Stimulated activated CD8-positive, alpha-beta memory T cell treated with anti-CD3 and anti-CD28 coated beads, Interleukin-4, amount 100 ng/mL, for 1 hour (primary cell): ENCODE measurements at places on chromosomes 12 and 14.

DNA sequence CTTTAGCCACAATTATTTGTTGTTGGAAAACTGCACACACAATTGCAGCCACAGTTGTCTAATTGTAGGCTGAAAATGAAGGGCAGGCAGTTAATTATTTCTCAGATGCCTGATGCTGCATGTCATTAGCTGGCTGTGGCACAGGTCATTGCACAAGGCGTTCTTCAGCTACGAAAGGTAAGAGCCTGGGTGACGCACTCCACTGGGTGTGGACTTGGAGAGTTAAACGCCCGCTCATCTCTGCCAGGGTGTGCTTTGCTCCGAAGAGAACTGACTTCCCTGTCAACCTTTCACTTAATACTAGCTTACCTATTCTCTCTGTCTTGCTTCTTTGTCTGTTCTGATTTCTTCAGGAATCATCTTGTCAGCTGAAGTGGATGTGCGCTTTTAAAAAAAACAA lies 91.4 kb upstream of the CPM start:
- no peak for DNase-seq

DNA sequence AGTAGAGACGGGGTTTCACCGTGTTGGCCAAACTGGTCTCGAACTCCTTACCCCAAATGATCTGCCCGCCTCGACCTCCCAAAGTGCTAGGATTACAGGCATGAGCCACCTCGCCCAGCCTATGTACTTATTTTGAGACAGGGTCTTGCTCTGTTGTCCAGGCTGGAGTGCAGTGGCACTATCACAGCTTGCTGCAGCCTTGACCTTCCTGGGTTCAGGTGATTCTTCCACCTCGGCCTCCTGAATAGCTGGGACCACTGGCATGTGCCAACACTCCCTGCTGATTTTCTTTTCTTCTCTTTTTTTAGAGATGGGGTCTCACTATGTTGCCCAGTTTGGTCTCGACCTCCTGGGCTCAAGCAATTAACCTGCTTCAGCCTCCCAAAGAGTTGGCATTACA lies 14.0 kb upstream of the HNF1A start:
- no peak for DNase-seq

DNA sequence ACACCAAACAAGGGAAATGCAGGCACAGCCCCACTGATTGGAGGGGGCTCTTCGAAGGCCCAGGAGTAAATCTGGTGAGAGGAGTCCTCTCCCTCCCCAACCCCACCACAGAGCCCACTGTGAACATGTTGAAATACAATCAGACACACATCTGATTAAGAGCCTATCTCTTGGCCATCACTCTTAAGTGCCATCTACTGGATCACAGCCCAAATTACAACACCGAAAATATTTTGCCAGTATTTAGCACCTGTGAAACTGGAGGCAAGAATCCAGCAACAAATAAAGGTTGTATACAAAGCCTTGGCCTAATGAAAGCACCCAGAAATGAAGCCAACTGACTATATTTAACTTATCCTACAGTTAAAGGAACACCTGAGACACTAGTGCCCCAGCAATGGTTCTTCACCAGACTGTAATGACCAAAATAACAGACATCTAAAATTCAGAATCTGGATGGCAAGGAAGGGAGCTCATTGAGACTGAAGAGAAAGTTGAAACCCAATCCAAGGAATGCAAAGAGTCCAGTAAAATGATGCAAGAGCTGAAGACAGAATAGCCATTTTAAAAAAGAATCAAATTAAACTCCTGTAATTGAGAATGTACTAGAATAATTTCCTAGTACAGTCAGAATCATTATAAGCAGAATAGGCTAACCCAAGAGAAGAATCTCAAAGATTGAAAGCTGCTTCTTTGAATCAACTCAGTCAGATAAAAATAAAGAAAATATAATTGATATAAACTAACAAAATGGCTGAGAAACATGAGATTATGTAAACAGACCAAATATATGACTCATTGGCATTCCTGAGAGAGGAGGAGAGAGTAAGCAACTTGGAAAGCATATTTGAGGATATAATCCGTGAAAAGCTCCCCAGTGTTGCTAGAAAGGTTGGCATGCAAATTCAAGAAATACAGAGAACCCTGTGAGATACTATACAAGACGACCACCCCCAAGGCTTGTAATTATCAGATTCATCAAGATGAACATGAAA lies 1117.0 kb downstream of the FLRT2 start:
- no peak for DNase-seq

- DNase-seq: no peak
Observed at GRCh38 chr12:23534196-23534595, 415.3 kb downstream of the SOX5 start.

- no peak for DNase-seq
Observed at GRCh38 chr14:54349713-54350112, 47.1 kb upstream of the CDKN3 start.

GRCh38 chr12:100672075-100672592 lies 98.7 kb downstream of the GAS2L3 start:
- DNase-seq: no peak

DNA sequence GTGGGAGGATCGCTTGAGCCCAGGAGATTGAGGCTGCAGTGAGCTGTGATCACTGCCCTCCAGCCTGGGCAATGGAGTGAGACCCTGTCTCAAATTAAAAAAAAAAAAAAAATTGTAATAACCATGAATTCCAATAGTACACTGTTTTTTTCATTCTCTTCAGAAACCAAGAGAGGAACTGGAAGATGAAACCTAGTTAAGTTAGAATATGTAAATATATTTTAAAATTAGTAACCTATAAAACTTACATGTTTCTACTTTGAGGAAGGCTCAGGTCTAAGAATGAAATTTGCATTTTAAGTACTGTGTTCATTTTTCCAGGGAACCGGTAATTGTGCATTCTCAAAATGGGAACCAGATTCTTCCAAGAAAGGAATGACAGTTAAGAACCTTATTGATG lies 18.8 kb downstream of the KNTC1 start:
- DNase-seq: no peak

- DNase-seq: no peak
Observed at GRCh38 chr12:14273913-14274311, 91.6 kb upstream of the ATF7IP start.

DNA sequence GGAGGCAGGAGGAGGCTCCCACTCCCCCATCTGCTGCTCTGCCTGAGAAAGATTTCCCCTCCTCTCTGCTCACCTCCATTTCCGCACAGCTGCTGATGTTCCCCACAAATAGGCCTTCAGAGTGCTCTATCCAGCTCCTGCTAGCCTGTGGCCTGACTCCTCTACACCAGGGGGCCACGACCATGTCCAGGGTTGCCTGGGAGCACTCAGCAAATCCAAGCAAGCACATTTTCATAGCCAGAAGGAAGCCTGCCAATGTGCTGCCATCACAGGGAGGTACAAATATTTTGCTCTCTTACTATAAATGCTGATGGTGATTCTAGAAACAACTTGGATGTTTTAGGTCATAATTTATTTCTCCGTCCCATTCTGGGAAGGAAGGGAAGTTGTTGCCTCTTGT lies 17.3 kb downstream of the KCNA5 start:
- DNase-seq: no peak

DNA sequence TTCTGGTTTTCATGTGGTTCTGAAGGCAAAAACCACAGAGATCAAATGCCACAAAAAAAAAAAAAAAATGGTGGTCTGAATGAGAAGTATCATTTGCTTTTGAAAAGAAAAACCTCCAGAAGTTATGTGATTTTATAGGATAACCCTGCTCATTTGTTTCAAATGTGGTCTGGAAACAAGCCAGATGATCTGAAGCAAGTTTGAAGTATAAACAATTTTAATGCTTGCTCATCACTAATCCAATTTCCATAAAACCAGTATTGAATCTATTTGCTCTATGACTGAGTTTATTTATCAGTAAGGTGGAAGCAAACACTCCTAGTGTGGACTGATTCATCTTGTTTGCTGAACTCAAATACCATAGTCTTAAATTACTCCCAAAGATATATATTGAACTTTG lies 407.3 kb upstream of the FLRT2 start:
- no peak for DNase-seq

DNA sequence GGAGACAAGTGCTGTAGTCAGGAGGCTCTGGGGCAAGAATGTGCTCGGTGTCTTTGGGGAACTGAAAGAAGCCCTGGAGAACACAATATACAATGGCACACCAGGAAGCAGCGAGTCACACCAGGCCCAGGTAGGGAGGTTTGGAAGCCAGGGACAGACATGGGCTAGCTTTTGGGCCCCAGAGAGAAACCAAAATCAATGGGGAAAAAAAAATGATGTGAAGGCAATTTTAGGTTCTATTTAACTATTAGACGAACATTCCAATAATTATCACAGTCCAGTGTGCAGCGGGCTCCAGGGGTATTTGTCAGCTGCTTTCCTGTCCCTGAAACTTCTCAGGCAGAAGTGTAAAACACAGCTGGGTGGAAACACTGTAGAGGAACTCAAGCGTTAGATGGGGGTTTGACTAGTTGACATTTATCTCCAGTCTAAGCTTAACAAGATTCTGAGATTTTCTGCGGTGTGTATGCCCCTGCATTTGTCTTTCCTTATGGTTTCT lies 21.8 kb upstream of the EGLN3 start:
- no peak for DNase-seq

DNA sequence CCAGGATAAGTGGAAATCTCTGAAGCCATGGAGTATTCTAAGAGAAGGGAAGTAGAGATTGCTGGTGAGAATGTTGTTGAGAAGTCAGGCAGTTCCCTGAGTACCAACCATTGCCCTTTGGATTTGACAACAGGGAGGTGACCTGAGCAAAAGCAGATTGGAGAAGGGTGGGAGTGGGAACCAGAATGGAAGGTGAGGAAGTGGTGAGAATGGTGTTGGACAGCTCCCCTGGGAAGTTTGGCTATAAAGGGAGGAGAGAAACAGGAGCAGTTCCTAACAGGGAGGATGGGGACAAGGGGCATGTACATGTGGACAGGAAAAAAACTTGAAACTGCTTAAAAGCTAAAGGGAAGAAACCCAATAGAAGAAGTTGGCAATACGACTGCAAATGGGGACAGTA lies 198.1 kb downstream of the ETV6 start:
- no peak for DNase-seq

GRCh38 chr14:62819931-62820330 lies 225.3 kb downstream of the KCNH5 start:
- DNase-seq: no peak

DNA sequence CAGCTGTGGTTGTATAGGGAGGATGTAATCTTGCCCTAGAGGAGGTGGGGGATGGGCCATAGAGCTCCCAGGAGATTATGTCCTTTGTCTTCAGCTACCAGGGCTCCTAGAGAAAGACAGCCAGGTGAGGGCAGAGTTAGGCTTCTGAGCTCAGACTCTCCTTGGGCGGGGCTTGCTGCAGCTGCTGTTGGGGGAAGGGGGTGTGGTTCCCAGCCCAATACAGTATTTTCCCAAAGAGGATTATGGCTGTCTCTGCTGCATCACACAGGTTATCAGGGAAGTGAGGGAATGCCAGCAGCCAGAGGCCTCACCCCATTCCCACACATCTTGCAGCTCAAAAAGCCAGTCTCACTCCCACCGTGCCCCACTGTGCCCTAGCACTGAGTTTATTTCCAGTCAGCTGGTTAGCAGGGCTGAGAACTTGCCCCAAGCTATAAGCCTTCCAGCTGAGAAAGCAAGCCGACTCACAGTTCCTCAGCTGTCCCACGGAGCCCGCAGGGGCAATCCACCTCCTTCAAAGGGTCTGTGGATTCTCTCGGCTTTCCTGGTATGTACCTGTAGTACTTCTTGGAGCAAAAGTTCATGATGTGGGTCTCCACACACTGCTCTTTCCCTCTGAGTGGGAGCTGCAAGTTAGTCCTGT lies 217.3 kb upstream of the CPNE8 start:
- DNase-seq: no peak

DNA sequence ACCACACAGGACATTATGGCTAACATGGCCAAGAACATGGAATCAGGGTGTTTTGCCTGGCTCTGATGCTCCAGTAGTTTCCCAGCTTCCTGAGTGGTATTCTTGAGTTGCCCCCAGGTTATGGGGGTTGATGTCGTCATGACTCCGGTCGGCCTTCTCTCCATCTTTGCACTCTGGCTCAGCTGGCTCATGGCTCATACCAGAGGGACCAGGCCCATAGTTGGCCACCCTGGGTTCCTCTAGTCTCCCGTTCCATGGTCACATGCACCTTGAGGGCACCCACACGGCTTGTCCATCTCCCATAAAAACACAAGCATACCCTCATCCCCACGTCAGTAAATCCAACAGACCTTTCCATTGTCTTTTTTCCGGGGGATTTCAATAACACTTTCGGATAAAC lies 23.7 kb upstream of the MAPKAPK5 start:
- DNase-seq: no peak

- DNase-seq: no peak
Observed at GRCh38 chr12:26121323-26122060, 3.3 kb downstream of the BHLHE41 start.

DNA sequence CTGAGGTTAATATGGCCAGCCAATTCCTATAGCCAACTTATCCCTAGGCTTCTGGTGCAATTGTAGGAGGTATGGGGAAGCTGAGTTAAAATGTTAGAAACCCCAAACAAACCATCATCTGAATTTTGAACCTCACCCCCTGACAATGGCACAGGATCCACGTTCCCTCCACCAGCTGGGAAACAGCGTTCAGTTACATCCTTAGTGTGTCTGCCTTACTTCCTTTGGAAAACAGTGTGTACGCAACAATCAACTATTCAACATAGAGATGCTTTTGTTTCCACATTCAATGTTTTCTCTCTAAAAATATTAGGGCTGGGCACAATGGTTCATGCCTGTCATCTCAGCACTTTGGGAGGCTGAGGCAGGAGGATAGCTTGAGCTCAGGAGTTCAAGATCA lies 203.4 kb downstream of the TTC7B start:
- no peak for DNase-seq

- no peak for DNase-seq
Observed at GRCh38 chr12:126608607-126609175, 1543.5 kb downstream of the AACS start.

DNA sequence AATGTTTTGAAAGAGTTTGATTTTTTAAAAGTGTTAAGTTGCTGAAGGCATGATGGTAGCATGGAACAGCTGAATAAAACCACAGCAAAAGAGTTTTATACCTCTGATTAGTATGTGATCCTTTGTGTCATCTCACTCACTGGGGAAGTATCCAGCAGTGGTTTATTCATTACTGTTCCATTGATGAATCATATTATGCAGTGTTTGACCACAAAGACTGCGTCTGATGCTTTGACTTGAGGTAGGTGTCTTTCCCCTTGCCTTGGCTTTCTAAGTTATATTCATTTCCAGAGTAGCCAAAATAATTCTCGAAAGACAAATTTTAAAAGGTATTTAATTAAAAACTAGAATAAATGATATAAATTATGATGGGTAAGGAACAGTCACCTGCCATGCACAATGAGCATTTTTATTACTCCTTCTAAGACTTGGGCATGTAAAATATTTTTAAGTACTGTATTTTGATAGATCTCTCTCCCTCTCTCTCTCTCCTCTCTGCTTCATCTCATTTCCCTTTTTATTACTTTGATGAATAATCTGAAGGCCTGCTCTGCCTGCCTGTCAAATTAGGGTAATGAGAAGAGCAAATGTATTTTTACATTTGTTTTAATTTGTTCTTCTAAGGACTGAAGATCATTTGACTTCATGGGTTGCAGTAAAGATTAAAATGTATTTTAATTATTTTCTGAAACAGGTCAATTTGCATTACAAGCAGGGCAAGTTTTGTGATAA lies 164.9 kb downstream of the NAV3 start:
- DNase-seq: no peak

GRCh38 chr14:25868521-25869314 lies 729.1 kb downstream of the NOVA1 start:
- DNase-seq: no peak
